Naive thymus-derived CD8-positive, alpha-beta T cell (primary cell): ENCODE measurements at places on chromosomes 12 and 14. TPM values are rescaled to one million over a fixed set of nuclear protein-coding genes. Genes with fewer than 3 reads are reported as not detected.

- no peak for DNase-seq
- peaks cover 4% of the 10 kb centered on the region for H3K36me3 ChIP-seq
- no peak overlapping the region for H3K27ac ChIP-seq
- H3K4me1 ChIP-seq = no peaks in the 10 kb centered on the region
- H3K27me3 ChIP-seq = no peaks in the 10 kb centered on the region
- H3K4me3 ChIP-seq = no peak overlapping the region
Observed at GRCh38 chr12:101779626-101780025, 40.4 kb upstream of the SYCP3 start.

DNA sequence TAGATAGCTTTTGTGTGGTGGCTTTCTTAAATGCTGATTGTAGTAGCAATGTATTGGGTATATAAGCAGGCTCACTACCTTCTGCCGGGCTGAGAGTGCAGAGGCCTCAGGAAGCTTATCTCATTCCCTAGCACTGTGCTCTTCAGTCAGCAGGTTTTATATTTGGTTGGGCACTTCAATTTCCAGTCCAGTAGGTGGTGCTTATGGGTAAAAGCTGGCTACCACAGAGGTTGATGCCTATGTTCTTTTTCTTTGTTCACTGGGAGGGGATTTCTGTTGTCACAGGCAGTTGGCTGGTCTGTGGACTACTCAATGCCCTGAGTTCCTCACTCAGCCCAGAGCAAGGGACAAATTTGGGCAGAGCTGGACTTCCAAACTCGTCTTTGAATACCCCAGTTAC lies 43.0 kb upstream of the GLIPR1 start:
- peaks cover 2% of the 10 kb centered on the region for H3K4me1 ChIP-seq
- no peaks in the 10 kb centered on the region for H3K27me3 ChIP-seq
- H3K36me3 ChIP-seq = peaks cover 18% of the 10 kb centered on the region

GRCh38 chr12:6088921-6089747 lies 35.3 kb downstream of the VWF start:
- no peak overlapping the region for H3K4me3 ChIP-seq
- no peaks in the 10 kb centered on the region for H3K36me3 ChIP-seq
- H3K27ac ChIP-seq = no peak overlapping the region
- H3K27me3 ChIP-seq = peaks cover 9% of the 10 kb centered on the region

DNA sequence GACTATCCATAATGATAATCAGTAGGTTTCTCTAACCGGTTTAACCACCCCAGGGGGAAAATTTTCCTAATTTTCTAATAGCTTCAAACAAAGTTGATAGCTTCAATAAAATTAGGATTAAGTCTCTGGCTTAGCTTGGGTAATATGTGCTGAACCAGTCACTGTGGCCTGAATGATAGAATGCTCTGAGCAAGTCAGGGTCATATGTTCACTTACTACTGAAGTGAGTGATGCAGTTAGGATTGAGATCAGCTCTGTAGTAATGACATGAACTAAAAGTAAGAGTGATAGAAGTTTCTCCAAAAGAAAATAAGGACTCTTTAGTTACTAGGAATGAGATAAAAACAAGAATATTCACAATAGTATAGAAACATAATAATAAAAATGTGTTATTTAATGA lies 32.6 kb downstream of the ETNK1 start:
- H3K4me1 ChIP-seq = peaks cover 29% of the 10 kb centered on the region
- H3K4me3 ChIP-seq = no peak overlapping the region
- no peaks in the 10 kb centered on the region for H3K36me3 ChIP-seq
- H3K27ac ChIP-seq = no peak overlapping the region

DNA sequence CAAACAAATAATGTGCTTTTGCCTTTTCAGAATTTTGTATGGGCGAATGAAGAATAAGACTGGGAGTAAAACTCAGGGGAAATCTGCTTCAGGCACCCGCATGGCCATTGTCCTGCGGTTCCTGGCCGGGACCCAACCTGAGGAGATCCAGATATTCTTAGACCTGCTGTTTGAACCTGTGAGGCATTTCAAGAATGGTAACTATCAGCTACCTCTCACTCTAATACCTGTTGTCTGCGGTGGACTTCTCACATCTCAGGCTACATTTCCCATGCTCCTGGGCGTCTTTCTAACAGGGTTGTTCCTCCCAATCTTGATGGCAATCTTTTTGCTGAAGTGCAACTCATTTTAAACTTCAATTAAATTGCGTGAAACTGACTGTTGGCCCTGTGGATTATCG lies 47.1 kb downstream of the UTP20 start:
- no peak overlapping the region for H3K27ac ChIP-seq
- DNase-seq = no peak
- no peaks in the 10 kb centered on the region for H3K36me3 ChIP-seq
- H3K27me3 ChIP-seq = no peaks in the 10 kb centered on the region
- H3K4me1 ChIP-seq = no peaks in the 10 kb centered on the region
- H3K4me3 ChIP-seq = no peak overlapping the region

The NANOG gene
- total RNA-seq = not detected
